ENCODE measurements at places on chromosomes 2 and 18. TPM values are rescaled to one million over a fixed set of nuclear protein-coding genes. Genes with fewer than 3 reads are reported as not detected.

Gene CRACDL
- 6.3 TPM for total RNA-seq

- DNase-seq = no peak
These were observed 144.5 kb downstream of the MEIS1 start for GRCh38 chr2:66579186-66580126.

Gene TRIM43B
- total RNA-seq = not detected

GRCh38 chr2:674321-674985 is 2.8 kb downstream of the TMEM18 start:
- no peak for DNase-seq

GRCh38 chr2:42150159-42150558 is 19.0 kb upstream of the EML4 start:
- no peak for DNase-seq

- DNase-seq = no peak
These were observed 158.9 kb upstream of the MEIS1 start for GRCh38 chr2:66275984-66276383.

- no peak for DNase-seq
These were observed 132.4 kb downstream of the SLC4A3 start for GRCh38 chr2:219759801-219760200.

Gene NGEF
- 0.75 TPM for total RNA-seq

Gene IL18RAP
- total RNA-seq = not detected

DNA sequence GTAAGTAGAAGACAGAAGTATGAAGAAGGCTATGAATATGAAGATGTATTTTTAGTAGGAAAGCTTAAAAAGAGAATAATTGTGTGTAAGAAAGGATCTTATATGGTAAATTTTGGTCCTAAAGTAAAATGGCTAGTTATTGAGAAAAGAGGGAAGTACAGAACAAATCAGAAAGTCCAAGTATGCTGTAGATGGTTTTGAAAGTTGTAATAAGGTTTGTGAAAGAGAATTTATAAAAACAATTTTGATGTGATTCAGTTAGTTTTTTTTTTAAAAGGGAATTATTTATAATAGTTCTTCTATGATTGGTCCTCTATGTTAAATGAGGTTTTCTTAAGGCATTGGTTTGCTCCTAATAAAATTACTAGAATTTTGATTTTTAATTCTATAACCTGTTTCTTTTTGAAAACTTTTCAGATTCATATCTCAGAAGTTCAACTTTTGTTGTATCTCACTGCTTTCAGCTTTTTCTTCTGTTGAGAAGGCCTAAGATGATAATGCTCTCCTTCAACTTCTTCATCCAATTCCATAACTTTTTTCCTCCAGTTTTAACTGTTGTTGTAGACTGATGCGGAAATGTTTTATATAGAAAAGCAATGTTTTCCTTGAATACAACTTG is 322.7 kb downstream of the NOL4 start:
- no peak for DNase-seq

DNA sequence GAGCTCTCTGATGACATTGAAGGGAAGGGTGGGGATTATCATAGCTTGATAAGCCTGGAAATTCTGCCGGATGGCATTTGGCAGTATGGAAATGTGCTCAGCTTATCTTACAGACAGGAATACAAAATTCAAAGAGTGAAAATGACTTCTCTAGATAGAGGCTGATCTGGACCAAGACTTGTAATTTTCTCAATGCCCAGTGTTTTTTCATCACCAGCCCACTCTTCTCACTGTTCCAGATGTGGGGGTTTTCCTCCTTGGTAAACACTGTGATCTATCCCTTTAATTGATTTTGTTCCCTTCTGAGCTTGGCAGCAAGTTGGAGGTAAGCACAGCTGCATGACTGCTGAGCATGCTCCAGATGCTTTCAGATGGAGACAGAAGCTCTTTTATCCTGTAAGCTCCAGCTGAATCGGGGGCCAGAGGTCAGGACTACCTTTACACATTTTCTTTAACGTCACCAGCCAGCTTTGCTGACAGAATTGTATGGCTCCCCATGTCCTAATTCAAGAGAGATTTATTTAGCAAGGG is 287.4 kb upstream of the TCF4 start:
- DNase-seq = no peak

DNA sequence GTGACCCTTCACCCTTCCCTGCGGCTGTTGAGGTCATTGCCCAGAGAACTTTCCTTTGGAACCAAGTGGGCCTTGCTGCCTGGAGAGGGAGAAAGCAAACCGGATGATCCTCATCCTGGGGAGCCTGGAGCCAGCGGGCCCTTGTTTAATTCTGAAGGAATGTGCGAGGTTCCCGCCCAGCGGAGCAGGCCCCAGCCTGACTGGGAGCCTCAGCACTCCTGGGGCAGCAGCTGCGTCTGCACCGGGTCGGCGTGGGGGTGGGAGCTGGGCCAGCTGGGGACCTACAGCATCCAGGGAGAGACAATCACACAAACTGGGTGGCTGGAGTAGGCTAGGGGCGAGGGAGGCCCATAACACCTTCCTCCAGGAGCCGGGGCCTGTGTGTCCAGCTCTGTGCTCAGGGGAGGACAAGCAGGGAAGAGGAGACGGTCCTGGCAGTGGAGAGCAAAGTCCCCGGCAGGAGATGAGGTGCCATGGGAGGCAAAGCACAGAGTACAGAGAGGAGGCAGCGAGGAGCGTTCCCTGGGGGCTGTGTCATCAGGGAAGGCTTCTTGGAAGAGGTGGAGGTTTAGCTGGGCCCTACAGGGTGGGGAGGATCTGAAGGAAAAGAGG is 61.9 kb upstream of the HAAO start:
- peak; percentile 25 for DNase-seq

Measured in renal cortical epithelial cell (primary cell).